DMS53 (cell line): ENCODE measurements at places on chromosomes 6 and 20.

DNA sequence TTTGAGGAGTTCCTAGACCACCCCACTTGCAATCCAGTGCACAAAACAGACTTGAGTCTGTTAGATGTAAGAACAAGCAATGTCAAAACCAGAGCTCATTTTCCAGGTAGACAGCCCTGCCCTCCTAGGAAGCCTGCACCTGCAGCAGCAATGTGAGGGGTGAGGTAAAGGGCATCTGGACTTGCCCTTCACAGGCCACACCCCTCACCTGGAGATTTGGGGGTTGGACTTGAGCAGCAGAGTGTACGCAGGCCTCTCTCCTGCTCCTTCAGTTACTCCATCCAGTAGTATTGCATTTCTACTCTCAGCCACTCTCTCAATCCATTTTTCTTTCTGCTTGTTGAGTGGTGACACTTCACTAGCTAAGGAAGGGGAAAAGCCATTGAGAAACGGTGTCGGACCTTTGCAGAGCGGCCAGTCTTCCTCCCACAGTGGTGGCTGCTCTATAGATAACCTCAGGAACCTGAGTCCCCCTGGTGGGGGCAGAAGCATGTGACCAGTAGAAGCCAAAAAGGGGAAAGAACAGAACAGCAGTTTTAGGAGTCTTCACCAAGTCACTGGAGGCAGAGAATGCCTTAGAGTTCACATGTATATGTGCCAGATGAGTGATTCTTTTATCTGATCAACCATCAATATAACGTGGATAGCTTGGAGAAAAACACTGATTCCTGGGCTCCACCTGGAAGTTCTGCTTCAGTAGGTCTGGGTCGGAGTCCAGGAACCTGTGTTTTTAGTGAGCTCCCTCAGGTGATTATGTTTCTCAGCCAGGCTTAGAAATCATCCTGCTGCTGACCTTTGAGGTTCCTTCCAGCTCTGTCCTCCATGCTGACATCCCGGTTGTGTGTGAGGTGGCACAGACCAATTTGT lies 28.0 kb downstream of the ARFGEF2 start:
- no peak for DNase-seq

- no peak for DNase-seq
These were observed 52.6 kb upstream of the RNGTT start for GRCh38 chr6:89015971-89016370.

GRCh38 chr6:56802584-56802983 lies 152.3 kb upstream of the BEND6 start:
- peak; percentile 73 for DNase-seq

DNA sequence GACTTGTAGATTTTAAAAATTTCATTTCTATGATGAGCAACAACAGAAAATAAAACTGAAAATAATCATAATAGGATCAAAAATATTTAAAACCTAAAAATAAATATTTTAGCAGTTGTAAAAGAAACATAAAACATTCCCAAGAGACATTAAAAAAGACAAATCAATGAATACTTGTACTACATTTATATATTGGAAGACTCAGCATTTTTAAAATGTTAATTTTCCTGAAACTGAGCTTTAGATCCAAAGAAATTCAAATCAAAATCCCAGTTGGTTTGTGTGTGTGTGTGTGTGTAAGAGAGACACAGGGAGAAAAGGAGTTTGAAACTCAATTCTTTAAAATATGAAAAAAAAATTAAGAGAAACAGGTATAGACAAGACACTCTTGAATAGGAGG lies 38.7 kb upstream of the DSE start:
- DNase-seq: no peak

DNA sequence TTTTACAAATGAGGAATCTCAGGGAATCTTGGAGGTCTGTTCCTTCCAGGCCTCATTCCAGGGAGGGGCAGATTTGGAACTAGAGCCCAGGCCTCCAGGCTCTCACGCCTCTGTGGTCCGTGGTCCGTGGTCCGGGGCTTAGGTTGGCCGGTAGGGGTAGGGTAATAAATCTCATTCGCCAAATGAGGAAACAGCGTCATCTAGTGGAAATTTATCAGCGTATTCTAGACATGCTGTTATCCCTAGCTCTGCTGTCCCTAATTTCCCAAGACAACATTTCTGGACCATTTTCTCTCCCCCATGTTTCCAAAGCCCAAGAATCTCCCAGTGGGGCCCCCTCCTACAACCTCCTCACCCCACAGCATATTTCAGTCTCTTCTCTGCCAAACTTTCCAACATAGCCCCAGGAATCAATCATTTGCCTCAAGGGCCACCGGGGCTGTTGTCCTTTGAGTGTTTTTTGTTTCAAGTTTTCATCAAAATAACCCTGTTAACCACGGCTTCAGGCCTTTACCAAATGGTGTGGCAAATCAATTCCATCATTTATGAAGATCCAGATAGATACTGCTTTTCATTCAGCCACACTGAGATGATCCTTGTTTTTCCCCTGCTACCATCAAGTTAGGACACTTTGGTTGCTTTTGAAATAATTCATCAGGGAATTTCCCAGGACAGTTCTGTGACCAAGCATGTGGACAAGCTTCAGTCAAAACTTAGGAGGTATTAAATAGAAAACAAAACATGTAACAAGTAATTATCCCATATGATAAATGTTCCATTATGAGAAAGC lies 126.8 kb downstream of the ALDH8A1 start:
- peak; percentile 85 for DNase-seq

- DNase-seq: no peak
These were observed 33.8 kb upstream of the PLCB4 start for GRCh38 chr20:9035126-9035525.

DNA sequence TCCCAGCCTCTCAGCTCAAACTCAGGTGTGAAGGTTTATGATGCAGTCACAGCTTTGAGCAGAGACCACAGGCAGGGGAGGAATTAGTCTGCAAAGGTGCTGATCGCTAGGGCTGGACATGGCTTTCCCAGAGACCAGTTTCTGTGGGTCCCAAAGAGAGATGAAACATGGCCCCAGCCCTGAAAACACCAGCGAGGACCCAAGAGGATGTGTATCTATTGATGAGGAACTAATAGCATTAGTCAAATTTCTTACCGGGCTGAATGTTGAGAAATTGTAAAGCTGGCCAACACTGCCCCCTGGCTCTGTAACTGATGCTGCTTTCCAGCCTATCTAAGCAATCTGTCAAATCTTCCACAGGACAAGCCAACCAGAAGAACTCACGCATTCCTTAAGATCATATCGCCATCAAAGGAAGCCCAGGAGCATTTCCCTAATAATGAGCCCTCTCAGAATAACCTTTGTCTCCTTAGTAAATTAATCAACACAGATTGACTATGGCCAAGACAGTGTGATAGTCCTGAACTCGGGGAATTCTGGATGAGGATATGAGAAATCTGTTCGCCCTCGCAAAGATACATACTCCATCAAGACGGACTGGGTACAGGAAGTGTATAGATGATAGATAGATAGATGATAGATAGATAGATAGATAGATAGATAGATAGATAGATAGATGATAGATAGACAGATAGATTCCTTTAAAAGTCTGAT lies 7.8 kb upstream of the ACSS1 start:
- peak; percentile 77 for DNase-seq

DNA sequence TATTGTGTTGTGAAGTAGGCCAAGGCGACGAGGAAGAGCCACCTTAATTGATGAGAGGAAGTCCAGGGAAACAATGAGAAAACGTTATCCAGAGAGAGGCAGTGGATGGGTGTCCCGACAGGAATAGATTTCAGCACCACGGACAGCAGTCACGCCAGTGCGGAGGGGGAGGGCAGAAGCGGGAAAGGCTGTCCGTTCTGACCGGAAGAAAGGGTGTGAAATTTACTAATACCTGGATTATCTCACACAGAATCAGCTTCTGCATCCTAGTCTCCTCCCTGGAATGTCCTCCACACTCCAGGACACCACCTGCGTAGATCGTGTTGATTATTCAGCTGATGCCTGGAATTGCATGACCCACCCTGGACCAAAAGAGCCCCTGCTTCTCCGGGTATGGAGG lies 7.4 kb upstream of the BPIFA3 start:
- peak; percentile 68 for DNase-seq

DNA sequence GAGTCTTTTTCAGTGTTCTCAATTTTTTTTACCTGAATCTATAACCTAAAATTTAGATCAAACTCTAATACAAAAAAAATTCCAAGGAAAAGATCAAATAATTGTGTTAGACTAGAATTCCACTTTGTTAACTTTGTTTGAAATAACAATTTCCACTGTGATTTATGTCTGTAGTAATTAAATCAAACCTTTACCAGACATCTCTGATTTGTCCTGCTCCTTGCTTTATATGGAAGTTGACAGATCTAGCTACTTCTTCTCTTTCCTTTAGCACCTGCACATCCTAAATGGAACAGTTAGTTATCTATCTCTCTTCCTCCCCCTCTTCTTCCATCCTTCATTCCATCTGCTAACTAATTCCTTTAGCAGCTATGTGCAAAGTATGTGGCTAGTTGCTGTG lies 99.5 kb upstream of the TMEM30A start:
- no peak for DNase-seq

DNA sequence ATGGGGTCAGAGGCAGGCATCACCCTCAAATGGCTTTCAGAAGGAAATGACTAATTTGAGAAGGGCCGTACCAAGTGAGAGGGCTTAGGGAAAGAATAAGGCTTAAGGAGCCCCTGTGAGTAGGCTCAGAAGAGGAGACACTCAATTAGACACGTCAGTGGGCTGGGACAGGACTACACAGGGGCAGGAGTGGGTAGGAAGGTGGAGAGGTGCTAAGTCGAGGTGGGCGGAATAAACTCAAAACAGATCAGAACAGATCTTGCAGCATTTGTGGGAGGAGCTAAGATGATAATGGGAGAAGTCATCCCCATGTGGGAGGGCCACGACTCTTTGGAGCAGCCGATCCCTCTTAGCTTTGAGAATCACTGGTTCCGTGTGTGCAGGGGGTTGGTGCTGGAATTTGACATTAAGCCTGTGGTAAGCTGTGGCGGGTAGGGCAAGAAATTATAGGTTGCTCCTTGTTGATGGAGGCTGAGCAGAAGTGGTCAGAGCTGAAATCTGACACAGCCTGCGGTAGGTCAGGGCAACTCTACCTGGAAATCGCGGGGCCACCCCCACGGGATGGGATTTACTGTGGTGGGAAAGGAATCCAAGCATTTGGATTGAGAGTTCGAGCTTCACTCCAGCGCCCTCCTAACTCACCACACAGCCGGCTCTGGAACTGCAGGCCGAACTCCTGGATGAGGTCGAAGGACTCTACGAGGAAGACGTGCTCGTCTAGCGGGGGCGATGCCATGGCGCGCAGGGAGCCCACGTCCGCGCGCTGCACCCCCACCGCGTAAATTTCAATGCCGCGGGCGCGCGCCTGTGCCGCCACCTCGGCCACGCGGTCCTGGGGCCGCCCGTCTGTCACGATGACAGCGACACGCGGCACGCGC lies 2.8 kb upstream of the RBPJL start:
- DNase-seq: no peak

DNA sequence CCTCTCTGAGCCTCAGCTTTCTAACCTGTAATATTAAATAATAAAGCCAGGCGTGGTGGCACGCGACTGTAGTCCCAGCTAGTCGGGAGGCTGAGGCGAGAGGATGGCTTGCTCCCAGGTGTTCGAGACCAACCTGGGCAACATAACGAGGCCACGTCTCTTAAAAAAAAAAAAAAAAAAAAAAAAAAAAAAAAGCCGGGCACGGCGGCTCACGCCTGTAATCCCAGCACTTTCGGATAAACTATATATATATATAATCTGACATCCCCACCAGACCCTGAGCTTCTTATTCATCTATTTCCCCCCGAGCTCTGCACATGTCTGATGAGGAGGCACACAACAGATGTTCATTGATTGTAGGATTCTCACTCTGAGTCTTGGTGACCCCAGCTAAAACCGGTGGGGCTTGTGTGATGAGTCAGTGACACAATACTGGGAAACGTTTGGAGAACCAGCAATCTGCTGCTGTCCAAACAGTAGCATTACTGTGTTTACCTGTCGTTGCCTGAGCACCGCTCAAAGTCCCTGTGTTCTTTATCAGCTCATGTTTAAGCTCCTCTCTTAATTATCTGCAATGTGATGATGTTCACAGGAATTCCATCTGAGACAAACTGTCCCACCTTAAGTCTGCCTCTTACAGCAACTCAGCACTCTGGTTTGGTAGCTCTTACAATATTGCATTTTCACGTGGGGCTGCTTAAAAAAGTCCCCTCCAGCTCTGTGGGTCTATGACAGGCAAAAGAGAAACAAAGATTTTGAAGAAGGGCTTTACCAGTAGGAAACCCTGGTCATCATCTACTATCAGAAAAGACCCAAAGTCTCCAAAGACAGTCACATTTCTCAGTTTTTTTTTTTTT lies 1.0 kb upstream of the SPATA2 start:
- peak; percentile 98 for DNase-seq

DNA sequence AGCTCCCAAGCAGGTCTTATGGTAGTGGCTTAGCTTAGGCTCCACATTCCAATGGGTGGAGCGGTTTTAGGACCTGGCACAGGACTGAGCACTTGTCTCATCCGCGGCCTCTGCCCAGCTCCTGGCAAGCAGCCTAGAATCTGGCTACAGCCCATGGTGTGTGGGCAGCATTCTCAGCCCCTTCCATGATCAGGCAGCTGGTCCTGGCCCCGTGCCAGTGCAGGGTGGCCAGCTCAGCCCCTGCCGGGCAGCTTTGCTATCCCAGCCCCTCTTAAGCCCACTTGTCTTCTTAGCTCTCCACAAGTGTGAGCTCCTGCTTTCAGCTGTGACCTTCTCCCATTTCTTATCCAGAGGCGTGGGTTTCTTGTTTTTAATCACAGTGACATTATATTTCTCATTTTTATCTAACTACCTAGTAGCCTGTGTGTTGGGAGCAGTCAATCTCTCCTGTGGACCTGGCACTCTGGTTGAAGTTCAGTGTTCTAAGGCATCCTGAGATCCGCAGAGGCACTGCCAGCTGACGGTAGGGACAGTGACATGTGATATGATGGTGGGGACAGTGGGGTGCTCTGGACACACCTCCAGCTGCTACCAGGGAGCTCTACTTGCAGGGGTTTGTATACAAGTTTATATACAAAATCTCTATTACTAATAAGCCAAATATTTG lies 119.9 kb upstream of the PRND start:
- DNase-seq: no peak

GRCh38 chr20:48171626-48172356 lies 386.5 kb upstream of the SULF2 start:
- DNase-seq: no peak

GRCh38 chr20:57317316-57317788 lies 12.3 kb upstream of the SPO11 start:
- DNase-seq: no peak

DNA sequence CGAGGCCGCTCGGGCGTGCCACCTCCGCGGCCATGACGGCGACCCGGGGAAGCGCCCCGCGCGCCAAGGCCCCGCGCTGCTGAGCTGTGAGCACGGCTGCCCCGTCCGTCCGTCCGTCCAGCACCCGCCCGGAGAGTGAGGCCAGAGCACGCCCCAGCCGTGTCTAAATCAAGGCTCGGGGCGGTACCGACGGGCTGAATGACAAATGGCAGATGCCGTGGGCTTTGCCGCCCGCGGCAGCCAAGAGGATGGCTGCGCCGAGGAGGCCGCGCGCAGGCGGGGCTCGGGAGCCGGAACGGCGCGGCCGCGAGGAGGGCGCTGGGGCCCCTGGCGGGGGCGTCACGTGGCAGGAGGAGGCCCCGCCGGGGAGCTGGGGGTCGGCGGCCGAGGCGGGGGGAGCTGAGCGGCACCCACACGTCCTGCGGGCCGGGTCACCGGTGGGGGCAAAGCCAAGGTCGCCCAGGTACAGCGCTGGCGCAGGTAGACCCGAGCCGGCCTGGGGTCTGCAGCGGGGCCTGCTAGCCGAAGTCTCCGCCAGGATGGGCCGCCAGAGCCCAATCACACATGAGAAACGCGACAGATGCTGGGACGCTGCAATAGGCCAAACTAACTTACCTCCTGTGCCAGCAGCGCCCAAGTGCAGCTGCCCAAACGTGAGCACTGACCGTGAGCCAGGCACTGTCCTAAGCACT lies at the start of gene PLAGL1:
Gene PLAGL1 (minus strand): TSS at position 140 of the 692 bp plus-strand sequence. CDS start 60,123 bp downstream, outside the sequence.
- peak; percentile 85 for DNase-seq

- DNase-seq: peak; percentile 88
These were observed at the start of gene RBM38 for GRCh38 chr20:57390604-57391438. TSS of gene RBM38 (plus strand) at chr20:57391396. CDS start at chr20:57391582, 186 bp downstream.
